Stimulated activated CD4-positive, alpha-beta T cell treated with anti-CD3 and anti-CD28 coated beads, Interleukin-1b, Interleukin-23, amount 100 ng/mL, for 1 hour (primary cell): ENCODE measurements at places on chromosomes 6 and 20.

DNA sequence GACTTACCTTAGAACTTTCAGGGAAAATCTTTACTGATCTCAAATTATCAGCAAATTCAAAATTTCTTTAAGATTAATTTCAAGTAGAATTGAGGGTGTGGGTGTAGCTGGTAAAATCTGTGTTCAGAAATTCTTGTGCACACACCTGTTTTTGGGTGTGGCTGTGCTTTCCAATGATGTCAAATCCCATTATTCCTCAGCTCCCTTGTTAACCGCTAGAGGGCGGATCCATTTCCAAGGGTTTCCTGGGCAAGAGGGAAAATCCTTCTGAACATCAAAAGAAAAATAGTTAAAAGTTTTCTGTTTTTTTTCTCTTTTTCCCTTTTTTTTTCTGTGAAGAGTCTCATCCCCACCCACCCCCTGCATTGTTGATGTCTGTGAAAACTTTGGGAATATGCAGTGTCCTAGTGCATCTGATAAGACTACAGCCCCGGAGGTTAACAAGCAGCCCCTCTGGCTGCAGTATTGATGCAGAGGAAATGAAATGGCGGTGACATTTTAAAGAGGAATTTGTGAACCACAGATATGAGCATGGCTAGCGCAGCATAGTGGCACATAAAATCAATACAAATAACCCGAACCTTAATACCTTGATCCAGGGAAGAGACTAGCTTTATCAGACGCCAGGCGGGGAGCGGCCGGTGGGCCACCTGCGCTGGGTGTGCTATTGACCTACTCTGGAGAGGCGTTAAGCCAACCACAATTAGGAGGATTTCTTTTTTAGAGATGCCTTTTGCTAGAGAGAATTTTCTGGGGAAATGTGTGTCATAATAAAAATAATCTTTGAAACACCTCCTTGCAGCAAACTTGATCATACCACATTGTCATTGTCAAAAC lies 130.9 kb downstream of the FOXA2 start:
- no peak for DNase-seq

DNA sequence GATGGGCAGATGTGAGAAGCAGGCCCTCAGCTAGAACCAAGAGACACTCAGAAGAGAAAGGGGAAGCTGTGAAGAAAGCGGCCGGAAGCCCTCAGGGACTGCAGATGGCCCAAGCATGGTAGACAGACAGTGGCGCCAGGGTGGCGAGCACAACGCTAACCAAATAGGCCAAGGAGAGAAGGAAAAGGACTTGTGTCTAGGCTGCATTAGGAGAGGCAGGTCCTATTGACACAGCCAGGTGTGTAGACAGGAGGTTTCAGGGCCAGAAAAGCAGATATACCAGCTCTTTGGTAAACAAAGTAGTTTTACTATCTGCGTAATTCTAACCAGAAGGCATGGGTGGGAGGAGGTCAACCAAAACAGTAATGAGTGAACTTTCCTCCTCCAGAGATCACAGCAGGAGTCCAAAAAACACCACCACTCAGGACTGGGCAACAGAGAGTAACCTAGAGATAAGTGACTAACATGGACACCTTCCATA lies 15.8 kb upstream of the MAP7 start:
- DNase-seq, result no peak

DNA sequence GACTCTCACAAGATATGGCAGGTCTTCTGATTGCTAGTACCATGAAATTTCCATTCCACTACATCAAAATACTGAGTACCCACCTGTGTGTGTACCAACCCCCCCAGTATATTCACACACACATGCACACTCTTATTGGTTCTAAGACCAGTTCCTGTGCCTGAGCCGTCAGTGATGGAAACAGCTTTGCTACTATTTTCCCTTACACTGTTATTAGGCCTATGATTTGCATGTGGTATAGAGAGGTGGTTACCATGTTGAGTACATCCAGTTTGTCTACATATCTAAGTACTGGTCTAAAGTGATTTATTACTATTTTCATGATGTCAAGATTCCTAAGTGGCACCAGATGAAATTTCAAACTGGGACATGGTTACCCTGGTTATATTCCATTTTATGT lies 459.9 kb downstream of the BCKDHB start:
- DNase-seq, result no peak

GRCh38 chr20:13526551-13526950 lies 112.2 kb downstream of the TASP1 start:
- DNase-seq, result no peak

DNA sequence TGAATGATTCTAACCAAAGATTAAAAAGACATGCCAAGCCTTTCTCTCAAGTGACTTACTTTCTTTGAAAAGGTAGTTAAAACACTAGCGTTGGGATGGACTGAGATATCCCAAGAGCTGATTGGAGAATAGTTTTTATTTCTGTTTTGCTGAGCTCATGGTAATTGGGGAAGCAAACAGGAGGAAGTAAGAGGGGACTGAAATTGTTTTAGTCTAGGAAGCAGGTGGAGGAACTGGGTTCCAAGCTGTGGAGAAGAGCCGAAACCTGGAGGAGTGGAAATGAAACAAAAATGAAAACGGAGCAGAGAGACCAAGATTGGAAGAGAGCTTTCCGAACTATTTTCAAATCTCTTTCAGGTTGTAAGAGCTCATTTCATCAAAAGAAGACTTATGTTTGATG lies 59.9 kb upstream of the TENT5A start:
- no peak for DNase-seq

DNA sequence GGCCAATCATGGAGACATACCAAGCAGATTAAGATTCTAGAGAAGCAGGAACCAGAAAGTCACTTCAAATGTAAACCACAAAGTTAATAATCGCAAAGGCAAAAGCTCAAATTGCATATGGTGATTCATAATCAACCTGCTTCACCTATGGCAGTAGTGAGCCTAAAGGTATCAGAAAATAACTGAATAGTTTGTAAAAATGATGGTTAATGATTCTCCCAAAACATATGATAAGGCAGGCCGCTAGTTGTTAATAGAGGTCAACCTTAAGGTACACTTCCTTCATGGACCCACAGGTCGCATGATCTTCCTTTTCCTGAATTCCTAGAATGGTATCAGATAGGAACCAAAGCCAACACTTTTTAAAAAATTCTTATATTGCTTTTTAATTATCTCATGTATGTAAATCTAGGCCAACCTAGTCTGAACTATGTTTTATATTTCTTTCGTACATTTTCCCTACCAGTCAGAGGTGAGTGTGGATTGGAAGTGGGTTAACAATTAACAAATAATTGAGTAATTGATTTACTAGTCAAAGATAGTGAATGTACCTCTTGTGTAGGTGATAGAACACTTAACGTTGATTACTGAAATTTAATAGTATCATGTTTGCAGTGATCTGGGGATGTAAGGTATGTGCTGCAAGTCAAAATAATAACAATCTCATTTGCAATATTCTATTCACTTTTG lies 16.4 kb downstream of the TAAR2 start:
- no peak for DNase-seq

DNA sequence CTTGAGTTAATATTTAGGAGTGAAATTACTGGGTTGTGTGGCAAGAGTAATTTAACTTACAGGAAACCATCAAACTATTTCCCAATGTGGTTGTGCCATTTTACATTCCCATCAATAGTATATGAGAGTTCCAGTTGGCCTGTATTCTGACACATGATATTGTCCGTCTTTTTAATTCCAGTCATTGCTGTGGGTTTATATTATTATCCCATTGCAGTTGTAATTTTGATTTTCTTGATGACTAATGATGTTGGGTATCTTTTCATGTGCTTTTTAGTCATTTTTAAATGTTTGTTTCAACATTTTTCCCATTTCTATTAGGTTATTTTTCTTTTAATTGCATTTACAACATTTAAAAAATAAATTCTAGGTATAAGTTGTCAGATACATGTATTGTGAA lies 614.0 kb downstream of the UTRN start:
- DNase-seq, result no peak

GRCh38 chr6:105359419-105360370 lies 43.2 kb downstream of the PREP start:
- DNase-seq, result no peak

- no peak for DNase-seq
Measured at GRCh38 chr20:25059866-25060465, 2.0 kb upstream of the ACSS1 start.

GRCh38 chr20:32980131-32980941 lies 23.9 kb downstream of the SUN5 start:
- no peak for DNase-seq

GRCh38 chr6:127518191-127518709 lies 885 bp downstream of the MTCL3 start:
- DNase-seq, result no peak

DNA sequence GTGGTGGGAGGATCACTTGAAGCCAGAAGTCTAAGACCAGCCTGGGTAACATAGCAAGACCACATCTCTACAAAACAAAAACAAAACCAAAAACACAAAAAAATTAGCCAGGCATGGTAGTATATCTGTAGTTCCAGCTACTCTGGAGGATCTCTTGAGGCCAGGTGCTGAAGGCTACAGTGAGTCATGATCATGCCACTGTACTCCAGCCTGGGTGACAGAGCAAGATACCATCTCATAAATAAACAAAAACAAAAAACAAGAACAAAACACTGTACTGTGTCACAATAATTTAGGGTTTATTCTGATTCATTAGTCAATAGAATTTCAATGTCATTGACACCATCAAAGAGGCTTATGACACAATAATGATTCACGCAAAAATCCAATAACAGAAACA lies 1121.7 kb upstream of the MAP3K7 start:
- no peak for DNase-seq

- DNase-seq, result no peak
Measured at GRCh38 chr6:131741688-131742393, 31.0 kb upstream of the CTAGE9 start.

- no peak for DNase-seq
Measured at GRCh38 chr6:133288662-133289061, 47.5 kb downstream of the EYA4 start.

DNA sequence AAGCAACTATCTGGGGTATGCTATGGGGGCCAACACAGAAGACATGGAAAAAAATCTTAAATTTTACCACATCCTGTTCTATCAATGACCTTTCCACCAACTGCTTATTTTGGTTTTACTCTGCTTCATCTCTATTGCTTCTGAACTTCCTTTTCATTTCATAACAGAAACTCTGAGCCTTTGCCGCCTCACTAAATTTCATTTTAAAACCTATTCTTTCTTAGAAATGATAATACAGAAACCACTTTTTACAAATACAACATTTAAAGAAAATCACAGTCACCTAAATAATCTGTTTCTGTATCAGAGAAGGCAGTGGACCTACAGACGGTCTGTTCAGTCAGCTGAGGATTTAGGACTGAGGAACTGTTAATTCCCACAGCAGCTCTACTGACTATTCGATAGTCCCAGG lies 117.5 kb downstream of the KCNQ5 start:
- no peak for DNase-seq

- no peak for DNase-seq
Measured at GRCh38 chr20:57495978-57496377, 29.0 kb downstream of the CTCFL start.
